ENCODE measurements at places on chromosomes 13 and 19. TPM values are rescaled to one million over a fixed set of nuclear protein-coding genes. Genes with fewer than 3 reads are reported as not detected.
A peak's percentile ranks its signal among the peaks of the same experiment; 100 is the strongest.

GRCh38 chr19:35090506-35091214, 25.0 kb upstream of the FXYD3 start:
- no peak for DNase-seq

DNA sequence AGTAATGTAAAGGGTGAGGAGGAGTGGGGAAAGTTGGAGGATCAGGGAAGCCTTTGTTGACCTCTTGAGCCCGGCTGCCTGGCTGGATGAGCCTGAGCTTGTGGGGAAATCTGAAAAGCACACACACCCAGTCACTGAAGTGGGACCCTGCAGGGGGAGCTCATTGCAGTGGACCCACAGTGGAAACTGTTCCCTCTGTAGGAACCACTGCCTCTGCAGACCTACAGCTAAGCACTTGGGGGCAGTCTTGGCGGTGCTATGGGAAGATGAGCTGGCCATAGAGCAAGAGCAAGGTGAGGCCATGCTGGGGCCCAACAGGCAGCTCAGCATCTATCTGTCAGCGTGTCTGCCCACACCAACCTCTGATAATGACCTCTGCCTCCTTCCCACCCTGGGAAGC, 294.8 kb downstream of the TSHZ3 start:
- no peak for DNase-seq

DNA sequence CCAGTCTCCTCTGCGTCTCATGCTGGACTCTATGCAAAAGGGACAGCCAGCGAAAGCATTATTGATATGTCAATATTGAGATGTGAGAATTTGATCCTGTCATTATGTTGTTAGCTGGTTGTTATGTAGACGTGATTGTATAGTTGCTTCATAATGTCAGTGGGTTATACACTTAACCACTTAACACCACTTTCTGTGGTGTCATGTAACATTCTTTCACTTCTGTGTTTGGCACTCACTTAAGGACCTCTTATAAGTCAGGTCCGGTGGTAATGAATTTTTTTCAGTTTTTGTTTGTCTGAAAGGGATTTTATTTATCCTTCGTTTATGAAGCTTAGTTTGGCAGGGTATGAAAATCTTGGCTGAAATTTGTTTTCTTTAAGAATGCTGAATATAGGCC, 7.1 kb upstream of the SIGLEC7 start:
- no peak for DNase-seq

- DNase-seq: peak; percentile 93
Observed at GRCh38 chr19:38949580-38950367, 19.0 kb downstream of the MRPS12 start.

- no peak for DNase-seq
Observed at GRCh38 chr13:26785838-26786630, 25.4 kb upstream of the GPR12 start.

The C19orf81 gene
- not detected for total RNA-seq

GRCh38 chr19:50792272-50793250, 2.3 kb downstream of the ACP4 start:
- no peak for DNase-seq

GRCh38 chr19:39126312-39127187, 964 bp downstream of the PAK4 start:
- DNase-seq: no peak

DNA sequence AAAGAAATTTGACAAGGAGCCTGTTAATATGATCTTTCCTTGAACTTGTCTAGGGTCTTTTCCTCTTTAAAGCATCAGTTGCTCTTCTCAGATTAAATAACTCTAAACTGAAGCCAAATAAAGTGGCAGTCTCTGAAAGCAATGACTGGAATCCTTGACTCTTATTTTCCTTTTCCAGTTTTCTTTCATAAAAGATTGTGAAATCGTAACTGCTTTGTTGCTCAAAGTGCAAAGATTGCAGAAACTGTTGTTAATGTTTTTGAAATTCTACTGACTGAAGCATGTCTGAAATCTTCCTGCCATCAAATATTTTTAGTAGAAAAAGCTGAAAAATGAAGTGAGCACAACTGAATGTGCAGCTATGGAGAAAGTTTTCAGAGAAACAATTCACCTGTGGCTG, 1.9 kb downstream of the NHLRC3 start:
- no peak for DNase-seq

DNA sequence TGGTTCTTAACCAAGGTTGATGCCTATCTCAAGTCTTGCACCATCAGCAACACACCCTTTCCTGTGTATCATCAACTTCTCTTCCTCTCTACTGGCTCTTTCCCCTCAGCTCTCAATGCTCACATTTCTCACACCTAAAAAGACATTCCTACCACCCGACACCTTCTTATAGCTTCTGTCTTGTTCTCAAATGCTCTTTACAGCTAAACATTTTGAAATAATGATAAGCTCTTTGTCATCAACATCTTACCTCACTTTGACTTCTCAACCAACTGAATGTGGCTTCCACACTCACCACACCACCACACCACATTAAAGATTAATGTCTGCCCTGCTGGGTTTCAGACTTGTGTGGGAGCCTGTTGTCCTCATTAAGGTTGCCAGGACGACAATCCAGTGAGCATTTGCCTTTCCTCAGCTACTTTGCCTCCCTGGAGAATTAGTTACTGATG, 67.8 kb downstream of the RXFP2 start:
- no peak for DNase-seq

DNA sequence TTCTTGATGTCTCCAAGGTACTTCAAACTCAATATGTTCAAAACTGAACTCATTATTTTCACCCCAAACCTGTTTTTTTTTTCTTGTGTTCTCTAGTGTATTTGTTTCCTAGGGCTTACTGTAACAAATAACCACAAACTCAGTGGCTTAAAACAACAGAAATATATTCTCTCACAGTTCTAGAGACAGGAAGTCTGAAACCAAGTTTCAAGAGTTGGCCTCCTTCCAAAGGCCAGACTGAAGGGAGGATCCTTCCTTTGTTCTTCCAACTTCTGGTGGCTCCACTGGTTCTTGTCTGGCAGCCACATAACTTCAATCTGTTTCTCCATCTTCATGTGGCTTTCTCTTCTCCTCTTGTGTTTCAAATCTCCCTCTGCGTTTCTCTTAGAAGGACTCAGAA, 62.0 kb upstream of the PDCD5 start:
- no peak for DNase-seq

All from mesenteric fat pad (tissue), 1 donor.